ENCODE measurements at places on chromosomes 6 and 20. TPM values are rescaled to one million over a fixed set of nuclear protein-coding genes. Genes with fewer than 3 reads are reported as not detected.

HLA-DRB1 gene
- total RNA-seq: 82.5 TPM

FKBP1C gene
- not detected for total RNA-seq

DNA sequence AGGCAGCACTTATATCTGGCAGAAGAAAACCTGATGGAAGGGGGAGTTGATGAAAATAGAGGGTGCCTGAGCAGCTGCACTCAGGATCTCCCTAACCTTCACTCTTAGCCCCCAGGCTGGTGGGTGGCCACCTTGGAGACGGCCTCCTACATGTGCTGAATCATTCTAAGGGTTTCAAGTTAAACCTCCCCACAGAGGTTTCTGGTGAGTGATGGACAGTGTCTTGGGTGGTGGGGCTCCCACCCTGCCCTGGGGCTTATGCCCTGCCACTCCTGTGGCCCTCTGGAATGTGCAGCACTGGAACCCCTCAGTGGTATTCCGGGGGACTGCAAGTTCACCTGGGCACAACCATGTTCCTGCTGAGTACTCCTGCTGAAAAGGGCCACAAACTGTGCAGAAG is 357.2 kb downstream of the CD83 start:
- DNase-seq: no peak

- no peak for DNase-seq
Observed at GRCh38 chr20:38121741-38122140, 43.3 kb downstream of the TGM2 start.

- DNase-seq: no peak
Observed at GRCh38 chr20:6686171-6686570, 81.3 kb upstream of the BMP2 start.

GRCh38 chr6:36244641-36245280 is 25.1 kb upstream of the PNPLA1 start:
- peak; percentile 27 for DNase-seq

GRCh38 chr6:11767978-11768756 is 10.4 kb downstream of the ADTRP start:
- no peak for DNase-seq

DNA sequence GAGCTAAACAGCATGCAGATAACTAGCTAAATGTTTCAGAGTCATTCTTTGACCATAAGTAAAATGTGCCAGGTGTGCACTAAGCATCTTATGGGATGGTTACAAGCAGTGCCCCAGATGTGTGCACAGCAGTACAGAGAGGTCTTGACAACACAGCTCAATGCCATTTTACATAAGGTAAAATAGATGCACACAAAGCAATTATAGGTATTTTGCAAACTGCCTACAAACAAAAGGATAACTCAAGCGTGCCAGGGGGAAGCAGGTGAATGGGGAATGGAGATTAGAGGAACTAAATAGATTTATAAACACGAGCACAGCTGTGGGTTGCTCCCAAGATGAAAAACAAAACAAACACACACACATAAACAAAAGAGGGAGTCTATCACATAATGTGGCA is 64.8 kb downstream of the SLC2A10 start:
- DNase-seq: no peak

- no peak for DNase-seq
Observed at GRCh38 chr6:16544006-16544405, 217.3 kb downstream of the ATXN1 start.

Data from ascending aorta (tissue), 2 donors.